SK-N-SH (cell line): ENCODE measurements at places on chromosomes 2 and 18. TPM values are rescaled to one million over a fixed set of nuclear protein-coding genes. Genes with fewer than 3 reads are reported as not detected.

DNA sequence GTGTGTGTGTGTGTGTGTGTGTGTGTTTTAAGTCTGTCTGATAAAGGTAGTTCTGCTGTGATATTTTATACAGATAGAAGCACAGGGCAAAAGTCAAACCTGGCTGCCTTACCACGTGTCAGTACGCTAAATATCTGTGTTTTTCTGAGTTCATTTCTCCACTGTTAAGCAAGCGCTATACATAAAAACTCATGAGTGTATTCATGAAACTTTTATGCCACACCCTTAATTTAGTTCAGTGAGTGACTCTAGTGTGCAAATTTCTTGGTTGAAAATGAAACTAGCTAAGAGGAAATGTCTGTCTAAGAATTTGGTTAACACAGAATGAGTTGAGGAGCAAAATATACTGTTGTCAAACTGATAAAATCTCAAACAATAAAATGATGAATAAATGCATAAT lies 11.2 kb downstream of the CASP10 start:
- no peak overlapping the region for H3K27ac ChIP-seq
- no peaks in the 10 kb centered on the region for H3K27me3 ChIP-seq
- no peak for DNase-seq
- no peak overlapping the region for H3K4me3 ChIP-seq

GRCh38 chr2:1819419-1819818 lies 75.1 kb upstream of the PXDN start:
- H3K36me3 ChIP-seq, result no peaks in the 10 kb centered on the region
- DNase-seq, result no peak
- H3K27ac ChIP-seq, result no peak overlapping the region
- H3K4me1 ChIP-seq, result peaks cover 14% of the 10 kb centered on the region; the same call in 1 of the 2 replicates
- no peak overlapping the region for H3K4me3 ChIP-seq

LINC00305 gene
- polyA plus RNA-seq, result not detected in 2 replicates

DNA sequence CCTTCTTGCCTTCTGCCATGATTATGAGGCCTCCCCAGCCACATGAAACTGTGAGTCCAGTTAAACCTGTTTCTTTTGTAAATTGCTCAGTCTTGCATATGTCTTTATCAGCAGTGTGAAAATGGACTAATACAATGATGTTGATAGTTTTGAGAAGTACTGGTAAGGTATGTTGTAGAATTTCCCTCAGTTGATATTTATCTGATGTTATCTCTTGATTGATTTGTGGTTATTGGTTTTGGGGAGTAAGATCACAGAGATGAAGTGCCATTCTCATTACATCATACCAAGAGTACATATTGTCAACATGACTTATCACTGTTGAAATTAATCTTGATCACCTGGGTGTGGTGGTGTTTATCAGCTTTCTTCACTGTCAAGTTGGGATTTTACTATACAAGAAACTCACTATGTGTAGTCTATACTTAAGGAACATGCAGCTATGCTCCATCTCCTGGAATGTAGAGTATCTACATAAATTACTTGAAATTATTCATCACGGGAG lies 5.1 kb upstream of the SPAG16 start:
- H3K27ac ChIP-seq, result no peak overlapping the region
- H3K27me3 ChIP-seq, result no peaks in the 10 kb centered on the region
- no peak for DNase-seq
- peaks cover 5% of the 10 kb centered on the region; the same call in 1 of the 2 replicates for H3K4me1 ChIP-seq
- H3K4me3 ChIP-seq, result no peak overlapping the region

DNA sequence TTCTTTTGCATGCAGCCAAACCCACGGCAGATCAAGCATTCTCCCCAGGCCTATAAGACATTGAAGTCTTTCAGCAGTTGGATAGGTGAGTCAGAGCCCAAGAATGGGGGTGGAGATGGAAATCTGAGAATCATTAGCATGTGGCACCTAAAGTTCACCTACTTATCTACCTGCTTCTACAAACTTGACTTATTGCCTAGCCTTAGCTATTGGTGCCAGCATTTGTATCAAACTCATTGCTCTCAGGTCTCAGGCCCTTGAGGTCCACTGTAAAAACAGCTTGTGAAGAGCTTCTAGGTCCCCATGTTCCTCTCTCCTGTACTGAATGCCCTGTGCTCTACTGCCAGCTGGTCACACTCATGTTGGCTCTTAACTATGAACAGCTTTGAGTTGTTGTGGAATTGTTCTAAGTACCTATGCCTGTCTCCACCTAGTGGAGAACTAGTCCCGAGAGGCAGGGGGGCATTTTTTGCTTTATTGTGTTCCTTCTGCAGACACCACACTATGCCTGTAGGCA lies 278.4 kb upstream of the SPRED2 start:
- H3K27me3 ChIP-seq, result no peaks in the 10 kb centered on the region
- DNase-seq, result no peak
- H3K36me3 ChIP-seq, result no peaks in the 10 kb centered on the region
- no peak overlapping the region for H3K27ac ChIP-seq

- DNase-seq, result peak; percentile 68
- H3K4me3 ChIP-seq, result no peak overlapping the region
- H3K4me1 ChIP-seq, result peaks cover 12% of the 10 kb centered on the region
- H3K27me3 ChIP-seq, result no peaks in the 10 kb centered on the region
- peak overlapping the region; percentile 64 for H3K27ac ChIP-seq
- H3K36me3 ChIP-seq, result peaks cover 80% of the 10 kb centered on the region
These were observed 46.8 kb downstream of the EPG5 start for GRCh38 chr18:45920367-45920766.

GRCh38 chr2:204834716-204835384 lies 289.6 kb downstream of the PARD3B start:
- no peaks in the 10 kb centered on the region for H3K27me3 ChIP-seq
- no peak overlapping the region for H3K4me3 ChIP-seq
- no peak for DNase-seq
- no peak overlapping the region for H3K27ac ChIP-seq

DNA sequence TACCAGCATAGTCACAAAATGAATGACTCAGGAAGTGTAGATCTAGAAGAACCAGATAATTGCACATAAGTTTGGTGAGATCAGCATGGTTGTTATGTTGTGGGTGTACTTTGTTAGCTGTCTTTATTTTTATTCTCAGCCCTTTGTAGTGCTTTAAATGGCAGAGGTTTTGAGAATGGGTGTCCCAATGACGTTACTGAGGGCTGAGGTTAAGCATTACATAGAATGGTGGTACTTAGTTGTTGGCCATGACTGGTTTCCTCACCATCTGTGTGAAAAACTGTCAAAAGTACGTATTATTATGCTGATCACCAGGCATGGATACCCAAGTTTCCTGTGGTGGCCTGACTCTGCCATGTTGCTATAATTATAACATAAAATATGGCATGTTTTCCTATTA lies 165.8 kb downstream of the UBE2E3 start:
- H3K27ac ChIP-seq, result no peak overlapping the region
- no peak overlapping the region for H3K4me3 ChIP-seq
- no peaks in the 10 kb centered on the region for H3K36me3 ChIP-seq
- no peaks in the 10 kb centered on the region; the same call in 1 of the 2 replicates for H3K4me1 ChIP-seq
- no peaks in the 10 kb centered on the region for H3K27me3 ChIP-seq

DNA sequence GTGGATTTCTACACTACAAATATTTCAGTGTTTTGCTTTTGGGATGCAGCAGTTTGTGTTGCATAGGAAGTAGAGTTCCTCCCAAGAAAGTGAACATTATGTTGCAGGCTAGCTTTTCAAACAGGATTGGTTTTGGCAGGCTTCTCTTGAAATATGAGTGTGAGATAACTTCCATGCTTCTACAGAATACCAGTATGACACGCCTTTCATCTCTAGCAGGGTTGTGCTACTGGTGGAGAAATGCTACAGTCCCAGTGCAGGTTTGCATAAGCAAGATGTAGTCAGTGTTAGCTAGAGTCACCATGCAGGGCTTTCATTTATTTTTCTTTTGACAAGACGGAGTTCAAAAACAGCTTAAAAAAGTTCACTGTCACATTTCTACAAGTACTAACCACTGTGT lies 17.1 kb upstream of the CAVIN2 start:
- H3K27ac ChIP-seq, result peak overlapping the region; percentile 85; the same call in 1 of the 2 replicates
- no peaks in the 10 kb centered on the region for H3K4me1 ChIP-seq
- no peak for DNase-seq
- no peaks in the 10 kb centered on the region for H3K27me3 ChIP-seq
- no peak overlapping the region for H3K4me3 ChIP-seq

- no peaks in the 10 kb centered on the region for H3K36me3 ChIP-seq
- H3K27ac ChIP-seq, result no peak within 1 kb of the TSS
- no peaks in the 10 kb centered on the region for H3K4me1 ChIP-seq
- DNase-seq, result peak; percentile 93
- H3K4me3 ChIP-seq, result peak within 1 kb of the TSS; percentile 50
- peaks cover 25% of the 10 kb centered on the region for H3K27me3 ChIP-seq
These were observed at the start of gene ADD2 for GRCh38 chr2:70767699-70768589. Gene ADD2, minus strand, starts transcription at chr2:70768200. Its CDS starts 61,792 bp downstream, at chr2:70706408.

FASTKD1 gene
- polyA plus RNA-seq, result 8.7 and 14.9 TPM in 2 replicates

TOGARAM2 gene
- 0.10 and 0.69 TPM in 2 replicates for polyA plus RNA-seq

- DNase-seq, result no peak
- H3K27me3 ChIP-seq, result no peaks in the 10 kb centered on the region
- no peak overlapping the region; the same call in 1 of the 2 replicates for H3K27ac ChIP-seq
- no peaks in the 10 kb centered on the region for H3K36me3 ChIP-seq
These were observed 113.3 kb upstream of the ALKAL2 start for GRCh38 chr2:401019-401679.

DNA sequence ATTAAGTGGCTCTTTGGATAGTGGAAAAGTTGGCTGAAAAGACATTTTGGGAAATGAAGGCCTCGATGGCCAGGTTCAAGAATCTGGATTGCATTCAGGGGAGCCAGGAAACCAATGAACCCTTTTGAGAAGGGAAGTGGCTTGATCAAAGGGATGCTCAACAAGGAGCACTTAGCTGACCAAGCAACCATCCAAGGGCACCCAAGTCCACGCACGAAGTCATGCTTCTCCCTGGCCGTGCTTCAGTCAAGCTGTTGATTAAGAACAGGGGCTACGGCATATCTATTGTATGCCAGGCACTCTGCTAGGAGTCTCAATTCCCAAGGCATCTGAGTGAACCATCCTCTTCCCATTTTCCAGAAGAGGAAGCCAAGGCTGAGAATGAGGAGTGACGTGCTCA lies 185.8 kb upstream of the GLI2 start:
- H3K27ac ChIP-seq, result no peak overlapping the region
- H3K4me3 ChIP-seq, result no peak overlapping the region
- no peak for DNase-seq
- no peaks in the 10 kb centered on the region for H3K4me1 ChIP-seq

GRCh38 chr2:234864506-234864905 lies 87.3 kb upstream of the SH3BP4 start:
- H3K4me1 ChIP-seq, result peaks cover 3% of the 10 kb centered on the region; the same call in 1 of the 2 replicates
- no peak overlapping the region for H3K27ac ChIP-seq
- H3K4me3 ChIP-seq, result no peak overlapping the region
- H3K36me3 ChIP-seq, result no peaks in the 10 kb centered on the region

GRCh38 chr2:115880558-115880957 lies 1438.1 kb downstream of the DPP10 start:
- no peaks in the 10 kb centered on the region for H3K36me3 ChIP-seq
- no peak overlapping the region for H3K4me3 ChIP-seq
- H3K27ac ChIP-seq, result no peak overlapping the region
- H3K4me1 ChIP-seq, result no peaks in the 10 kb centered on the region
- peak; percentile 1 for DNase-seq

CTAGE1 gene
- polyA plus RNA-seq, result 0.03 and 0.07 TPM in 2 replicates
